ENCODE measurements at places on chromosomes 2 and 18. TPM values are rescaled to one million over a fixed set of nuclear protein-coding genes. Genes with fewer than 3 reads are reported as not detected.

The NAT8 gene
- total RNA-seq = not detected

The CD8B gene
- not detected for total RNA-seq

The ALLC gene
- total RNA-seq = not detected

The FOXI3 gene
- total RNA-seq = not detected

The ABI2 gene
- total RNA-seq = 31.8 TPM

The SCG2 gene
- 0.62 TPM for total RNA-seq

The LHCGR gene
- total RNA-seq = not detected

The TRIM43 gene
- not detected for total RNA-seq

The ADD2 gene
- total RNA-seq = 16.3 TPM

The RAX gene
- not detected for total RNA-seq

- no peak for DNase-seq
Observed at GRCh38 chr2:221402072-221402471, 170.0 kb downstream of the EPHA4 start.

DNA sequence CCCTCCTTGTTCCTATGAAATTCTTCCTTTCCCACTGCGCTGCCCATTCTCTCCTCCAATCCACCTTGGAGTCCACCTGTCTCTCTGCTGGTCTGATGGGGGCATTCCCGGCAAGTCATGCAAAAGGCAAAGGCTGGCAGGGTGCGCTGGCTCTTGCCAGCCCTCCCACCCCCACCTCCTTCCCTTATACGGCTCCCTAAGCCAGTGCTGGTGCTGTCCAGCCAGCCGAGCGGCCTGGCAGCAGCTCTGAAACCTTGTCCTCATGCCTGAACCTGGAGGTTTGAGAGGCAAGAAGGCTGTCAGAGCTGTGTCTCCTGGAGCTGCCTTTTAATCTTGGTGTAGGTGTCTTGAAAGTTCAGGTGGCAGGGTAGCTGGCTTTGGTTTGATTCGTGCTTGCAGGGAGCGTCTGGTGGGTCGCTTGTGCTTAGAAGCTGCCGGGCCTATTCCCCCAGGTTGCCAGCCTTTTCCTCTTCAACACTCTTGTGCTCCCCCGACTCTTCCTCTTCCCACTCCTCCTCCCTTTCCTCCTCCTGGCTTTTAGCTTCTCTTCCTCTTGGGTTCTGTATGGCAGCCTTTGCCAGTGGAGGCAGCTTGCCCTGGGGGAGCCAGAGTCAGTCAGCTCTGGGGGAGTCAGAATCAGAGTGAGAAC is 748 bp downstream of the LIPG start:
- DNase-seq = no peak

GRCh38 chr2:127074358-127074757 is 32.6 kb downstream of the BIN1 start:
- DNase-seq = no peak

DNA sequence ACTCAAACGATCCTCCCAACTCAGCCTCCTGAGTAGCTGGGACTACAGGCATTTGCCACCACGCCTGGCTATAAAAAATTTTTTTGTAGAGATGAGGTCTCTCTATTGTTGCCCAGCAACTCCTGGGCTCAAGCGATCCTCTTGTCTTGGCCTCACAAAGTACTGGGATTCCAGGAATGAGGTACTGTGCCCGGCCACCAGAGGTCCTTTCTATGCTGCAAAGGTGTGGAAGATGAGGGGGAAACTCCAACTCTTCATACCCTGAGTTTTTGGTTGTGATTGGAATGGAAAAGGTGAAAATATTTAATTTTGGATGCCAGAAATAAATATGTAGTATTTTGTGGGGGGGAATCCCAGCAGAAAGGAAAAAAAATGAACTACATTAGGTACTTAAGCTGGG is 36.0 kb downstream of the MRPL33 start:
- no peak for DNase-seq

DNA sequence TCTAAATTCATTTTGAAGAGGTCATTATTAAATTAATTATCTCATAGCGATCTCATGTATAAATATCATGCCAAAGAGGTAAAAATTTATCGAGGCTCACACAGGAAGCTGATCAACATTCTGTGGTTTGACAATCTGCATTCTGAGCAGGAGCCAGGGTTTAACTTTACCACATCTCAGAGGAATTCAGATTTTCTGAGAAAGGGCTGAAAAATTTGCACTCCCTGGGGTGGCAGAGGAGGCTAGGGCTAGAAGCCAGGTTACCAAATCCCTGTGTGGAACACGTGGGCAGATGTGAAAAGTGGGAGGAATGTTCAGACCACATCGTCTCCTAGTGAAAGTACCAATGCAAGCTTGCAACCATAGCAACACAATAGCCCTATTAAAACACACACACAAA is 63.5 kb upstream of the CTLA4 start:
- DNase-seq = peak; percentile 81

DNA sequence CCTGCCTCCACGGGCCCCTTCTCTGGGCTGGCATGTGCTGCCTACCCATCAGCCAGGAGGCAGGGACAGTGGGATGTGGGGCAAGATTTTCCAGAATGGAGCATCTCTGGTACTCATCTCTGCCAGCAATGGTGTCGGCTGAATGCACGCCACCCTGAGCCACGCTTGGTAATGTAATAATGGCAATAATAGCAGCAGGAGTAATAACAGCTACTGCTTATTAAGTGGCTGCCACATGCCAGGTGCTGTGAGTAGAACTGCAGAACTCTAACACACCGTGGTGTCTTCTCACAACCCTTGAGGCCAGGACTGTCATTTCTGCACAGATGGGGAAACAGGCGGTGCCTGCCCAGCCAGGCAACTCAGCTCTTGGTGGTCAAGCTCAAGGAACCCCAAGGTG is 113.6 kb downstream of the CELF4 start:
- DNase-seq = no peak

DNA sequence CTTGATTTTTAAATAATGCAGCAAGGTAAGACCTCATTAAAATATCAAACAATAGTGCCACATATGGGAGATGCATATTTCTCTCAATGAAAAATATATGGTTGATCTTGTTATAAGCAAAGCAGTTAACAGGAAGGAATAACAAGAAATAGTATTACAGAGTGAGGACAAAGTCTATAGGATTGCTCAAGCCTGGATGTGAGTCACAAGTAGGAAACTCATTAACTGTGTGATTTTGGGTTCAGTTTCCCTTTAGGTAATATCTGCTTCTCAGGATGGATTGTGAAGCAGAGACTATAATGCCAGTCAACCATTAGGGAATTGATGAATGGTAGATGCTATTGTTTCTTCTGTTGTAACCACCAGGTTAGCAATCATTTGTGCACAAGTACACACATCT is 42.9 kb upstream of the SPHKAP start:
- DNase-seq = no peak

DNA sequence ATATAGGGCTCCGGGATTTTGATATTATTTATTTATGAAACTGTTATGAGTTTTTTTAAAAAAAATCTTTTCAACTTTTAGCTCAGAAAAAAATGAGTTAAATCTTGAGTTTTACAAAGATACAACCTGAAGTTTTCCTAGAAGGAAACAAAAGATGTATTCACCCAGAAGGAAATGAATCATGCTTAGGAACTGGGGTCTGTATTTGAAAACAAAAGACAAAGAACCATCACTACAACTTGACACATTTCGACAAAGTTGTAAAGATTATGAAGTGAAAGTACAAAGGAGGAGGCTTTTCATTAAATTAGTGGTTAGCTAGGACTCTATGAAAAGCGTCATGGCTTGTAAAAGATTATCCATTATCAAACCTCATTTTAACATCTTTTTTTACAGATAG is 143.3 kb downstream of the PDE1A start:
- DNase-seq = no peak

All from H4 (cell line).